ENCODE measurements at places on chromosomes 12 and 14.

GRCh38 chr14:21558703-21559170 is 21.1 kb downstream of the OR10G3 start:
- no peak for DNase-seq

DNA sequence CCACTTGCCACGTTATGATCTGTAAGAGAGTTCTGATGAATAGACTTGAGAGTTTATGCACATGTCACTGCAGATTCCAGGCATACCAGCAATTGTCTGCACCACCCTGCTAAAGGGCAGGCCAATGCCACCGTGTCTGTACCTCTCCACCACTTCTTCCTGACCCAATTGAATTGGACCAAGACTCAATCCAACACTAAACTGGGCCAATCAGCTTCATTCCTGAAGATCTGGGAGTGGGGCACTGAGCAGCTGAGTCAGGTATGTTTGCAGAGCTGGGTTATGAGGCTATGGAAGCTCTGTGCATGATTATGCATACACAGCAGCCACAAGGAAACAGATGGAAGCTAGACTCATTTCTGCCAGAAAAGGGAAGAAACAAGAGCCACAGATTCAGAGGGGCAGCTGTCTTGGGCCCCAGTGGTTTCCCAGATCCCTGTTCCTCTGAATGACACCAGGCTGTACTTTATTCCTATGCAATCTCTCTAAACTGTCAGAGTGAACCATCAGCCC is 28.0 kb downstream of the DAO start:
- DNase-seq = no peak

GRCh38 chr12:124684496-124684895 is 117.1 kb upstream of the NCOR2 start:
- no peak for DNase-seq

DNA sequence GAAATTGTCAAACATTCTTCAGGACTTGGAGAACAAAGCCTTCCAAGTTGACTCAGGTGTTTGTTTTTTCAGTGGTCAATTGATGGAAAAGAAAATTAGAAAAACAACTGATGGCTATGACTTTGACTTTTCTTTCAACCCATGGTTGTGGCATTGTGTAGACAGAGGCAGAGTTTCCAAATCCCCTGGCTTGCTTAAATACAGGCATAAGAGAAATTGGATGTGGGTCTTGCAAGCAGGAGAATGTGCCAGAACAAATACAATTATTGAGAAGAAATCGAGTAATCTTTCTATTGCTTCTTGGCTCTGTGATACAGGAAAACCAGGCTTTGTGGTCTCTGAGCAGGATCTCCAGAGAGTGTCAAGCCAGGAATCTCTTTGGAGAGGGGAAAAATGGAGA is 40.9 kb upstream of the FRMD6 start:
- DNase-seq = no peak

DNA sequence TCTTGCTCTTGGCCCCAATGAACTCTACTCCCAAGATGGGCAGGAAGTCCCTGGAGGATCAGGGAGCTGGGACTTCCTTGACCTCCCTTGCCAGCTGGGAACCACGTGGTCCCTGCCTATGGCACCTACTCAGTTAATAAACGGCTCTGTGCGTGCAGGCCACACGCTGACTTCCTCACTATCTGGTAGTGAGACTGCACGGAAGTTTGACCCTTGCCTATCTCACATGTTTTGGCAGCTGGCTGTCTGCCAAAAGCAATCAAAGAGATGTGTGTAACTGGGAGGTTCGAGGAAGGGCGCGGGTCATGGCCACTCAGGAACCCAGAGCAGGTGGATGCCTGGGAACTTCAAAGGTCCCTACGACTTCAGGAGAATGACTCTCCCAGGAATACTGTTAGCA is 57.9 kb downstream of the RFLNA start:
- no peak for DNase-seq

- no peak for DNase-seq
These were observed 99.1 kb upstream of the NAP1L1 start for GRCh38 chr12:76183459-76184186.

- DNase-seq = no peak
These were observed 3.3 kb downstream of the BTG1 start for GRCh38 chr12:92142251-92142926.

All from COR-L47 (cell line).